Endothelial cell (in vitro differentiated cells): ENCODE measurements at places on chromosomes 3 and 15. TPM values are rescaled to one million over a fixed set of nuclear protein-coding genes. Genes with fewer than 3 reads are reported as not detected.

GRCh38 chr15:42073418-42073817 is 20.9 kb downstream of the PLA2G4D start:
- H3K36me3 ChIP-seq, result no peaks in the 10 kb centered on the region
- DNase-seq, result no peak
- H3K27me3 ChIP-seq, result peaks cover 5% of the 10 kb centered on the region
- no peak overlapping the region for H3K4me3 ChIP-seq
- H3K27ac ChIP-seq, result no peak overlapping the region

DNA sequence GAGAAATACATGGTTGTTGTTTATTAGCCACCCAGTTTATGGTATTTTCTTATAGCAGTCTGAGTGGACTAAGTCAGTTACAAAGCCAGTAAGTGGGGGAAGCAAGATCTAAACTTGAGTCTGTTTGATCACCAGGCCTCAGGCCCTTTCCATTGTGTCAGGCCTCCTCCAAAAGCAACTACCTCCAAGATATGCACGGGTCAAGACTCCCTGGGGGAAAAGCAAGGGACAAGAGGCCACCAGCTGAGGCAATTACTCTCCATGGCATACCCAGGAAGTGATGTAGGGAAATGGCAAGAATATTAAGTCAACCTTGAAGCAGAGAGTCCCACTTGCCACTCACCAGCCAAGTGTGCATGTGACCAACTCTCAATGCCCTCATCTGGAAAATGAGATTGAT is 28.6 kb upstream of the SRGAP3 start:
- no peaks in the 10 kb centered on the region for H3K4me1 ChIP-seq
- no peak for DNase-seq
- H3K36me3 ChIP-seq, result no peaks in the 10 kb centered on the region
- no peak overlapping the region for H3K27ac ChIP-seq
- no peaks in the 10 kb centered on the region for H3K27me3 ChIP-seq
- H3K4me3 ChIP-seq, result no peak overlapping the region

- DNase-seq, result no peak
- no peak overlapping the region for H3K27ac ChIP-seq
These were observed 53.6 kb upstream of the SYN2 start for GRCh38 chr3:11950576-11950975.

DNA sequence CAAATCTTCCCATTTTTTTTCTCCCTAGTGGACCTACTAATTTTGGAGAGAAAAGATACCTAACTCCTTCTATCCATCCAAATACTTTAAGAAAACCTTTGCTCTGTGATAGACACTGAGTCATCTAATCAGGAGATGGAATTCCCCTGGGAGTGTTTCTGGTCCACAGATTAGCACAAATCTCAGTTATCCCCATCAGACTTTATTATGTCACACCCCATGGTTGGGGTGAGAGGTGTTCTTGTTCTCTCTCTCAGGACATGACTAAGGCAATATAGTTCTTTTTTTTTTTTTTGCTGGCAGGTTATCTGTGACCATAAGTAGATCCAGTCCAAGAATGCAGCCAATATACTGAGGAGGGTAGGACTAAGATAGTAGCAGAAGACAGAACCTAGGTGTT is 15.8 kb downstream of the SLC9A9 start:
- H3K4me1 ChIP-seq, result no peaks in the 10 kb centered on the region
- no peaks in the 10 kb centered on the region for H3K36me3 ChIP-seq
- no peak overlapping the region for H3K27ac ChIP-seq

- H3K4me1 ChIP-seq, result peaks cover 5% of the 10 kb centered on the region
- H3K27me3 ChIP-seq, result no peaks in the 10 kb centered on the region
- H3K27ac ChIP-seq, result no peak overlapping the region
- H3K4me3 ChIP-seq, result no peak overlapping the region
- DNase-seq, result no peak
- H3K36me3 ChIP-seq, result no peaks in the 10 kb centered on the region
These were observed 113.0 kb upstream of the MME start for GRCh38 chr3:154967090-154967489.

GRCh38 chr3:185465471-185465870 is 33.4 kb downstream of the TMEM41A start:
- no peak overlapping the region for H3K27ac ChIP-seq
- H3K36me3 ChIP-seq, result peaks cover 13% of the 10 kb centered on the region
- H3K4me1 ChIP-seq, result peaks cover 5% of the 10 kb centered on the region
- H3K4me3 ChIP-seq, result no peak overlapping the region
- no peak for DNase-seq

GRCh38 chr3:140199743-140200142 is 264.8 kb downstream of the CLSTN2 start:
- H3K36me3 ChIP-seq, result no peaks in the 10 kb centered on the region
- no peak overlapping the region for H3K27ac ChIP-seq
- no peaks in the 10 kb centered on the region for H3K27me3 ChIP-seq
- H3K4me1 ChIP-seq, result peaks cover 2% of the 10 kb centered on the region

DNA sequence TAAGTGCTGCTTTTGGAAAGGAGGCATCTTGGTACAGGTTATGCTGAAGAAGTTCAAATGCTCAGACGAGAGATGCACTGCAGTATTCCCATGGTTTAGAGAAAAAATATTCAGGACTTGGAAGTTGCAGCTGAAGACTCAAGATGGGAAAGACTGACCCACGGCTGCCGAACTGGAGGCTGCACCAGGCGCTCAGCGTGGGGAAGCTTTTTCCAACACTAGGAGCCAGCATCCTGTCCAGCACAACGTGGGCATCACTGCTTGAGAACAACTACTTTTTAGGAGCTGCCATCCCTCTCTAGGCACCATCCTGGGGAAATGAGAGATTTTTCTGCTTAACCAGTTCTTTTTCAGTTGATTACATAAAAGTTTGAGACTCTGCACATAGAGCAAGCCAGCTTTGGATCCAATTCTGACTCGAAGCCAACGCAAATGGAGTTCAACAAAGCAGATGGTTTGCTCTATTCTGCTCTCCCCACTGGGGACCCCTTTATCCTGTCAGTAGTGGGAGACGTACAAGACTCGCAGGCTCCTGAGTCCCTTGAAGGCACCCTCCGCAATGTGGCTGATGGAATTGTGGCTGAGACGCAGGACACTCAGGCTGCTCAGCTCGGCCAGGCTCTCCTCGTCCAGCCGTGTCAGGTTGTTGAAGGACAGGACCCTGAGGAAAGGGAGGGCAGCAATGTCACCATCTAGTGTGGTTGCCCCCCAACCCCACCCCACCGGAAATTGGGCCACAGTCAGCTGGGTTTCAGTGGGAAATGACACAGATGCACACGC is 93.8 kb downstream of the LRIG1 start:
- H3K36me3 ChIP-seq, result peaks cover 27% of the 10 kb centered on the region
- H3K27ac ChIP-seq, result no peak overlapping the region
- H3K4me1 ChIP-seq, result peaks cover 13% of the 10 kb centered on the region
- H3K27me3 ChIP-seq, result peaks cover 8% of the 10 kb centered on the region
- H3K4me3 ChIP-seq, result no peak overlapping the region
- no peak for DNase-seq

DNA sequence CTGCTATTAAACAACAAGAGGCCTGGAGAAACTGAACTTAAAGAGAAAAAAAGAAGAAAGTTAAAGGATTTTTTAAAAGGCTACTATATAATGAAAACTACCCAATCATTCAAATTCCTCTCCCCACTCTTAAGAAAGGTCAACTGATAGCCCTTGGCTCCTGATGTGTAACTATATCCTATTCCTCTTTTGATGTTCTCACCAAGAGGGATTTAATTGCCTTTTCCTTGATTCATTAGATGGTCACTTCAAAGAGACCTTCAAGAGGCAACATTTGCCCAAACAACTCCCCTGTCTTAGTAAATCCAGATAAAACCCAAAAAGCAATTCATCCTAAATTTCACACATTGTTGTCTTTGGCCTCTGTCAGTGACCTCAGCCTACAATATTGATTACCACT is 86.0 kb downstream of the FMN1 start:
- no peaks in the 10 kb centered on the region for H3K27me3 ChIP-seq
- no peak for DNase-seq
- H3K4me1 ChIP-seq, result no peaks in the 10 kb centered on the region
- no peak overlapping the region for H3K4me3 ChIP-seq
- no peak overlapping the region for H3K27ac ChIP-seq

DNA sequence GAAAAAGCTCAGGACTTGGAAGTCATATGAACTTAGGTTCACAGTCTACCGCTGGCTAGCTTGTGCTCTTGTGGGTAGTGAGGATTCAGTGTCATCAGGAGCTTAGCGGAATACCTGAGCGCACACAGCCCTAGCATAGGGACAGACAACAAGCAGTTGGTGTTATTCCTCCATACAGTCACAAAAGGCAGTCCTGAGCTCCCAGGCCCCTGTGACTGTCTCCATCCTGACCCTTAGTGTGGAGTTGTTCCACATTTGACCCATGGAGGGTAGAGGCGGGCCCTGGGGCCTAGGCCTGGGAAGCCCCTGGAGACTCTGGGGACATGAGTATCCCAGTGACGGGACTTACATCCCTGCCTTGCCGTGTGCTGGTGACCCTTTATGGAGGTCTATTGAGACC is 131.5 kb upstream of the PLXNA1 start:
- no peaks in the 10 kb centered on the region for H3K36me3 ChIP-seq
- H3K4me1 ChIP-seq, result peaks cover 14% of the 10 kb centered on the region
- no peak overlapping the region for H3K4me3 ChIP-seq
- no peak for DNase-seq
- no peak overlapping the region for H3K27ac ChIP-seq

- peaks cover 1% of the 10 kb centered on the region for H3K27me3 ChIP-seq
- peaks cover 17% of the 10 kb centered on the region for H3K4me1 ChIP-seq
- H3K4me3 ChIP-seq, result no peak overlapping the region
- no peaks in the 10 kb centered on the region for H3K36me3 ChIP-seq
- no peak for DNase-seq
These were observed 506.0 kb downstream of the MAGI1 start for GRCh38 chr3:65532749-65533148.

- H3K36me3 ChIP-seq, result peaks cover 17% of the 10 kb centered on the region
- no peak overlapping the region for H3K27ac ChIP-seq
- H3K4me3 ChIP-seq, result no peak overlapping the region
- no peaks in the 10 kb centered on the region for H3K4me1 ChIP-seq
- DNase-seq, result no peak
These were observed 53.0 kb downstream of the IQGAP1 start for GRCh38 chr15:90441027-90441426.

GRCh38 chr15:31869686-31870307 is 160.5 kb upstream of the CHRNA7 start:
- H3K27ac ChIP-seq, result peak overlapping the region; percentile 27
- DNase-seq, result peak; percentile 25
- peaks cover 5% of the 10 kb centered on the region for H3K36me3 ChIP-seq
- peaks cover 9% of the 10 kb centered on the region for H3K4me1 ChIP-seq

DNA sequence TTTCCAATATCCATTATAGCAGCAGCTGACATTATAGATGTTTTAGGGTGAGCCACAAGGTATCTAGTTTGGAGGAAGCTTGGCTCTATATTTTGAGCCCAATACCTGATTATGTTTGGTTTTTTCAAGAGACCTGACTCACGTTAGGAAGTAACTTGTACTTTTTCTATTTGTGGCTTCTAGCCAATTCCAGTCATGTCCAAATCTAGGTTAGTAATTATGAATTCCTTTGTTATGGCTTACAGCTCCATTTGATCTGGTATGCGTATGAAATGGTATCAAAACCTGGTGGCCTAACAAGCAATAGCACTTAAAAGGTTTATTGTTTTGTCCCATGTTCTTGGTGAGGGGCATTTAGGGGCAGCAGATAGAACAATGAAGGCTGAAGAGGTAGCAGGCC is 115.9 kb downstream of the TOP2B start:
- no peak overlapping the region for H3K27ac ChIP-seq
- no peak overlapping the region for H3K4me3 ChIP-seq
- H3K27me3 ChIP-seq, result no peaks in the 10 kb centered on the region
- no peaks in the 10 kb centered on the region for H3K36me3 ChIP-seq
- DNase-seq, result no peak
- no peaks in the 10 kb centered on the region for H3K4me1 ChIP-seq

GRCh38 chr3:63877737-63878393 is 14.2 kb downstream of the ATXN7 start:
- H3K27ac ChIP-seq, result no peak overlapping the region
- no peaks in the 10 kb centered on the region for H3K4me1 ChIP-seq
- H3K27me3 ChIP-seq, result no peaks in the 10 kb centered on the region
- no peak overlapping the region for H3K4me3 ChIP-seq
- no peak for DNase-seq

DNA sequence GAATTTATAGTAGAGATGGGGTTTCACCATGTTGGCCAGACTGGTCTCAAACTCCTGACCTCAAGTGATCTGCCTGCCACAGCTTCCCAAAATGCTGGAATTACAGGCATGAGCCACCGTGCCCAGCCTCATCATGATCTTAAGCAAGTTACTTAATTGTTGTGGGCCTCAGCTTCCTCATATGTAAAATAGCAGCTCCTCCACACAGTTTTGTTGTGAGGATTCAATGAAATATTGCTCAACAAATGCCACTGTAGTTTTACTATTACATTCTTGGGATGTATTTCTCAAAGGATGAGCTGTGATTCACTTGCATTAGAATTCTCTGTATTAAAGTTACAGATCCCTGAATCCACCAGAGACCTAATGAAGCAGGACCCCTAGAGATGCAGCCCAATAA is 168.8 kb downstream of the ADAMTS9 start:
- no peak overlapping the region for H3K27ac ChIP-seq
- peaks cover 3% of the 10 kb centered on the region for H3K27me3 ChIP-seq
- H3K36me3 ChIP-seq, result peaks cover 67% of the 10 kb centered on the region
- no peak for DNase-seq
- H3K4me3 ChIP-seq, result no peak overlapping the region

DNA sequence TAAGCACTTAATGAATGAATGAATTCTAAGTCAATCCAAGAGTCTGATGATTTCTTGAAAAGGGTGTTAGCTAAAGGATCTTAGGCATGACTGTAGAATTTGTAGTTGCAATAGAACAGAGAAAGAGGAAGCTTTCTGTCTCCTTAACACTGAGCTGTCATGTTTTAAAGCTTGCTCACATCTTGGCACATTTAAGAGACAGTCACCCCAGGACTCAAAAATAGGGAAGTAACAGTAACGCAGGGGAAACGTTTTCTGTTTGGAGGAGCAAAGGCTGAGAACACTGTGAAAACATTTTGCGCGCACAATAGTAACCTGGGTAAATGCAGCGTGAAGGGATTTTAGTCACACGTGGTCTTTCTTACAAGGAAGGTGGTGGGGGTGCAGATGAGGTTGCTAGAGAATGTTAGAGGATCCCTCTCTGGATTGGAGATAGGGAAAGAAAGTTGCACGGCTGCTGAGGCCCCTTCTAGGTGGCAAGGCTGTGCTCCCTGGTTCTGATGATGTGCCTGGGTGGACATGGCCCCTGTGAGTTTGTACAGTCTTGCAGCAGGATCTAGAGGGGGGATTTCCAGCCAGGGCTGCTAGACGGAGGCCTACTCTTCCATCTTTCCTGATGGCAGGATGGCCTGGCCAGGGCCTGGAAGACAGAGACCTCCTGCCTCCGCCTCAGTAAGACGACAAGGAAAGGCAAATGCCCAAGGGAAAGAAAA is 12.0 kb downstream of the STARD5 start:
- DNase-seq, result no peak
- H3K36me3 ChIP-seq, result peaks cover 33% of the 10 kb centered on the region
- no peak overlapping the region for H3K27ac ChIP-seq
- H3K4me3 ChIP-seq, result no peak overlapping the region

- no peaks in the 10 kb centered on the region for H3K27me3 ChIP-seq
- no peak for DNase-seq
- no peak overlapping the region for H3K27ac ChIP-seq
- H3K36me3 ChIP-seq, result no peaks in the 10 kb centered on the region
- no peaks in the 10 kb centered on the region for H3K4me1 ChIP-seq
These were observed 420.4 kb downstream of the EPHA3 start for GRCh38 chr3:89527736-89528305.

Gene RPL35A
- 1,090 TPM for total RNA-seq

Gene ISLR2
- 0.21 TPM for total RNA-seq

Gene ST8SIA2
- total RNA-seq, result 4.1 TPM

Gene UNC13C
- 0.08 TPM for total RNA-seq

Gene SNTN
- not detected for total RNA-seq

Gene VGLL3
- 0.36 TPM for total RNA-seq

Gene LNP1
- 0.67 TPM for total RNA-seq

Gene PLS1
- total RNA-seq, result 2.0 TPM

Gene MCTP2
- total RNA-seq, result 1.5 TPM
